ENCODE measurements at places on chromosomes 2 and 18.

- DNase-seq: no peak
Measured at GRCh38 chr18:67276638-67277037, 239.9 kb downstream of the DSEL start.

DNA sequence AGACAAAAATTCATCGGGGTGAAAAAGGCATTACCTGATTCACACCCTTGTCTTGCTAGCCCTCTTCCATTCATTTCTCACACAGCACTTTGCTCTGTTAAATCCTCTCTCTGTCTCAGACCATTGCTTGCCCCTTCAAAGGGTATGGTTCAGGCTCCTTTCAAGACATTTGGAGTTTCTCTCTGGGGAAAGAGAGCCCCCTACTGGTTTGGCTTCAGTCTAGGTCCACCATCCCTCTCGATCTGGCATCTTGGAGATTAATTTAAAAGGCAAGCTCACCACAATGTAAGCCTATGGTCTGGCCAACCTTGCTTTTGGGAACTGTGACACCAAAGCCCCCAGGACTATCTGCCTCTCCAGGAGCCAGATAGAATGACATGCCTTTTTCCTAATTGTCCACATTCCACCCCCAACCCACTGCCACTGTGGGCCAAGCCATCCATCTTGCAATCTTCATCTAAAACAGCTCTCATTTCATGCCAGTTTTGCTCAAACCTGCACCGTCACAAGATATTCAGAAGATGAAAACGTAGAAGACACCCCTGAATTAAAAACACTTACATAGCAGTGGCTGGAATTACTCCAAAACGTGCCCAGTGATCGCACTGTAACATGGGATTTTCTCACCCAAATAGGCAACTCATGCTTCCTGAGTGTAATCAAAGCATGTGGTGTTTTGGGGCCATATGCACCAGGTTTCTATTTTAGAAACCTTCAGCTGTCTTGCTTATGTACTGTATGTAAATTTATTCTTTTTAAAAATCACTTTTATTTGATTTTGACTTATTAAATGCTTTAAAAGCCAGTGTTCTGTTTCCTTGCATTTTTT lies 93.9 kb downstream of the FARSB start:
- no peak for DNase-seq

GRCh38 chr2:24957221-24957620 lies 14.5 kb downstream of the DNAJC27 start:
- no peak for DNase-seq

- DNase-seq: no peak
Measured at GRCh38 chr2:47592381-47592780, 189.4 kb downstream of the MSH2 start.

GRCh38 chr2:43073401-43073825 lies 153.0 kb downstream of the ZFP36L2 start:
- peak; percentile 49 for DNase-seq

GRCh38 chr2:181891966-181892798 lies 652 bp downstream of the ITPRID2 start:
- DNase-seq: peak; percentile 60

DNA sequence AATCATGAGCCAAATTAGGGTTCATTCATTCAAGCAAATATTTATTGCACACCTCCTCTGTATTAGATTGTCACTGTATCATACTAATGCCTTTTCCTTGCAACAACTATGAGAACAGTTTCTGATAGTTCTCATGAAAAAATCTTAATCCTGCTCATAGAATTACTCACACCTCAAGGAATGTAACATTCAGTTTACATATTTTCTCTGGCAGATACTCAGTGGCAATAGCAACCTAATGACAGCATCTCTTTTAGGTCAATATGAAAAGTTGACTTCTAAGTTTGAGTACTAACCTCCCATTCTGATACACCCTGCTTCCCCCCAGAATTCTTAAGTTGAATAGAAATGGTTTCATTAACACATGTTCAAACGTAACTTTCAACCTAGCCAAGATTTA lies 132.0 kb downstream of the VWC2L start:
- no peak for DNase-seq

GRCh38 chr2:20637147-20637546 lies 13.8 kb downstream of the HS1BP3 start:
- no peak for DNase-seq

GRCh38 chr2:173441222-173441621 lies 86.5 kb downstream of the CDCA7 start:
- no peak for DNase-seq

- DNase-seq: no peak
Measured at GRCh38 chr2:186042207-186043028, 303.8 kb downstream of the FSIP2 start.

DNA sequence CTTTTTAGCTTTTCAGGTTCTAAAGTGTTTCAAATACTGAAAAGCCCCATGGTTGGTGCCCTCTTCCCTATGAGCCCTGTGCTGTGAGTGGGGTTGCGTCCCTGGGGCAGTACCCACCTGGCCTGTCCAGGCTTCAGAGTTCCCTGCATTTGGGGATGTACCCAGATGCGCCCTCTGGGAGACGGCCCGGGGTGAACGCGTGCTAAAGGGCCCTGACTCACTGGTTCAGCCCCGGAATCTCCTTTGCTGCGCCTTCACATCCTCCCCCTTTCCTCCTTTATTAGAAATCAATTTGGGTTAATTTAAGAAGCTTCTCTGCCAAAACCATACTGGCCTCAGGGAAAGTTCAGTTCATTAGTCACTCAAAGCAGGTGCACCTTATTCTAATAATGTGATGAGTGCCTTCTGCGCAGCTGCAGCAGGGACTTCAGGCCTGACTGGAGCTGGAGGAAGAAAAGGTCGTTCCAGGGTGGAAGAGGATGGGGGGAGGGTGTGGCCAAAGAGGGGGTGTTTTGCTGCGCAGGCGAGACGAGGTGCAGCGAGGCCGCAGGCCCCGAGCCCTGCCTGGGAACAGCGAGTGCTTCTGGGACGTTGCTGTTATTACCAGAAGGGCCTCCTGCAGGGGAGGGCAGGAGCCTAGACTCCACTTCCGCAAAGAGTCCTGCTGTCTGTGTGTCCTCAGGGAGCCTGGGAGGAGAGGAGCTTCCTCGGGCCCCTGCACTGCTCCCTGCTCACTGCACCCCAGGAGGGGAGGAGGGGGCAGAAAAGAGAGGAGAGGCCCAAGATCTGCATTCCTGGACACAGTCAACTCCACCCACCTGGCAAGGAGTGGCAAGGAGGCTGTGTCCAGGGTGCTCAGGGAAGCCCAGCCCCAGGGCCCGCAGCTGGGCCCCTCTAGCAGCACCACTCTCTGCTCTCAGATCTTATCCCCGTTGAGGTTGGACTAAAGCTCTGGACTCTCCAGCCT lies 223.2 kb upstream of the PXDN start:
- DNase-seq: no peak

DNA sequence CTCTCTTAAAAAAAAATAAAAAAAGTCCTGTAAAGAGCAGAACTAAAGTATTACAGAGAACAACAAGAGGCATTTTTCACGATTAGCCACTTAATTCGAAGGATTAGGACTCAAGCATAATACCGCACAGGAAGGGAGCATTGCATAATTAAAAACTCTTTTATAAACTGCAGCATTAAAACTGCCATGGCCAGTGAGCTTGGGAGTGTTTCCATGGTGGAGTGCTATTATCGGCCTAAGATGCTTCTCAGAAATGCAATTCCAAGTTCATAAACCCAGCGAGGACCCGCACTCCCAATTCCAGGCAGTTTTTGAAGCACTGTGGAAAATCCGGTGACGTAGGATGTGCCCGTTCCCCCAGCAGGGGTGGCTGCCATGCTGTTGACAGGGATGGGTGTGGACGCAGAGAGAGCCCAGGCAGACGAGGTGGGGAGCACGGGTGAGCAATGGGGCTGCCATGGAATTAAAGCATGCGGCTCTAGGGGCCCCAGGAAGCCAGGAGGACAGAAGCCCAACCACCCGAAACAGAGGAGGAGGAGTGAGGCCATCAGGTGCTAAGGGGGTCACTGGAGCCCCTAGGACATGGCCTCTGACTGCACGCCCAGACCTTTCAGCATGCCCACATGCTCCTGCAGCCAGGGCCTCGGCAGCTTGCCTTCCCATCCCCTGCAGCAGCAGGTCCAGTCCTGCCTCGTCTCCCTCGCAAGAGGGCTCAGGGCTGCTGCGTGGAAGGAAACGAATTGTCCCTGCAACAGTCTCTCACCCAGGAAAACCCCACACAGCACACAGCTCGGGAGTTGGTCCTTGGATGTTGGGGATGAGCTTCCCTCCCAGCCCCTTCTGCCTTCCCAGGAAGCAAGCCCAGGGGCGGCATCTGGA lies 233.4 kb downstream of the NDUFA10 start:
- DNase-seq: no peak

DNA sequence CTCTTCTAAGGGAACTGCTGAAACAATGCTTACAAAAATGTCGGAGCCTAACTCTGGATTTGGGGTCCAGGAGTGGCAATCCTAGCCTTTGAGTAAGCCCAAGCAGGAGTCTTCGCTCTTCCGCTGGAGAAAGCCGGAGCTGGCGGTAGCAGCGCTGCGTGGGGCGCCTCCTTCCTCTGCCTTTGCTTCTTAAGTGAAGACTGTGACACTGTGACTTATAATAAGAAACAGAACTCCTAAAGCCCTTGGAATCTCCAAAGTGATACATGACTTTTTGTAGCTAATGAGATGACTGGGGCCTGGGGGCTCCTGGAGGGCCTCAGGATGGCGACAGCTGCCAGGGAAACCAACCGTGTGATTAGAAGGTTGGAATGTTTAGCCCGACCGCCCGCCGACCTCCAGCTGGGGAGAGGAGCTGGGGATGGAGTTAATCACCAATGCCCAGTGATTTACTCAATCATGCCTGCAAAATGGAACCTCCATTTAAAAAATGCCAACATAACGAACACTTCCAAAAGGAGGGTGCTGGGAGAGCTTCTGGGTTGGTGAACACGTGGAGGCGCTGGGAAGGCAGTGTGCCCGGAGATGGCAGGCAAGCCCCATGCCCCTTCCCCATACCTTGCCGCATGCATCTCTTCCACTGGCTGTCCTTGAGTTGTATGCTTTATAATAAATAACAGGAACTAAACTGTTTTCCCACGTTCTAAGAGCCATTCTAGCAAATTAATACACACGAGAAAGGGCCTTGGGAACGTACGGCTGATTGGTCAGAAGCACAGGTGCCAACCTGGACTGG lies 29.0 kb upstream of the MAL start:
- no peak for DNase-seq

- no peak for DNase-seq
Measured at GRCh38 chr2:218853766-218854165, 5.8 kb upstream of the WNT6 start.

- DNase-seq: no peak
Measured at GRCh38 chr2:121087117-121087516, 197.9 kb downstream of the TFCP2L1 start.

DNA sequence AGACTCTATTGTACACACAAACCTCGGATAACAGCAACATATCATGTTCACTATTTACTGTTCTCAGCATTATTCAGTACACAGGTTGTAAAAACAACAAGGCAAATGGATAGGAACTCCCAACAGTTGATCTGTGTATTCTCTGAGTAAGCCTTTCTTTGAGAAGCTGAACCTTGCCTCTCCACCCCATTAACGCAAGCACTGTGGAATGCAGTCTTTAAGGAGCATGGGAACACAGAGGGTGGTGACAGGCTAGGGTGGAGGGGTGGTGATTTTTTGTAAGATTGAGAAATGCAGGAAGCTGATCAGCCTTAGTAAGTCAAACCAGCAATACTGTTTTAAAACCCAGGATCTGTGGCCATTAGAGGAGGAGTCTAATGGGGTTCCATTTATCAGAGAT lies 19.6 kb upstream of the SERPINB11 start:
- DNase-seq: peak; percentile 14

DNA sequence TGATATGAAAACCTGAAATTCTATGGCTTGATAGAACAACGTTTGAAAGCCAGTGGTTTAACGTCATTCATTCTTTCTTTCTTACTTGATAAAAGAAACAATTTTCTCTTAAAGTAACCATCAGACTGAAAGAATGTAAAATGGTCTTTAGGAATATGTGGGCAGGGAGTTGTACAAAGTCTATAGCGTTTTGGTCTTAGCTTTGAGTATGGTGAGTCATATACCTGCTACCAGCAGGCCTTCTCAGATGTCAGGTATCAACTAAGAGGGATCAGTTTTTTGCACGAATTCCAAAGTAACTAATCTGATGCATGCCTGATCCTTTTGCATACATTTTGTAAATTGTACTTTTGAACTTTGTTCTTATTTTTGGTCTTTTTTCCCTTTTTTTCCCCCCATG lies 101.5 kb upstream of the DSEL start:
- DNase-seq: no peak

- DNase-seq: no peak
Measured at GRCh38 chr2:240465765-240466578, 30.5 kb downstream of the GPC1 start.

DNA sequence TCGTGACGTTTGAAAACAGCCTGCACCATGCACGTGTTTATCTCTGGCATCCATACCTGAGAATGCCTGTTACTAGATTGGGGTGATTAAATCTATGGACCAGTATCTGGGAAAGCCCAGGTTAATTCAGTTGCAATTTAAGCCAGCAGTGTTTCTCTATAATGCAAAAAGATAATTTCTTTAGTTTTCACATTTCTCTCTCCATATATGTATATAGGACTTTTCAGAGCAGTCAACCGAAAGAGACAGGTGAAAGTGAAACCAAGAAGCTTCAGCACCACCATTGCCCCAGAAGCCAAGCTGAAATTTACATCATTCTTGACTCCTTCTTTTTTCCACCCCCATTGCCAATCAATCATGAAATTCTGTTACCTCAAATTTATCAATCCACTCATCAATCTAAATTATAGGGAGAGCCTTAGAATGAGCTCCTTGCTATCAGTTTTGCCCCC lies 2.7 kb upstream of the LRP2 start:
- DNase-seq: no peak

GRCh38 chr2:108570416-108570815 lies 36.1 kb downstream of the LIMS1 start:
- DNase-seq: peak; percentile 55
